ENCODE measurements at places on chromosomes 2 and 18.

DNA sequence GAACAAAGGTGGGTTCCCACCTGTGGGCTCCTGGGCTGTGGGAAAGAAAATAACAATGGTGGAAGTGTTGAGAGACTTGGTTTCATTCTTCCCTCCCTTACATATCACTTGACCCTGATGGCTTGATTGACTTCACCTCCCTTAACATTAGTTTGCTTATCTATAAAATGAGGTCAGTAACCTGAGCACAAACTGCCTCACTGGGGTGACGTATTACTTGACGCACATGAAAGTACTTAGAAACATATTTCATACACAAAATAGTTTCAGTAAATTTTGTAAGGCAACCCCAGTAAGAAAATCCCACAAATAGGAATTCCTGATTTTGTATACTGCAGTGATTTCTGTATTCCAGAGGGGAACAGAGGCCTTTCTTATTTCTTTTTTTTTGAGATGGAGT, 29.4 kb upstream of the LPIN2 start:
- DNase-seq = no peak

DNA sequence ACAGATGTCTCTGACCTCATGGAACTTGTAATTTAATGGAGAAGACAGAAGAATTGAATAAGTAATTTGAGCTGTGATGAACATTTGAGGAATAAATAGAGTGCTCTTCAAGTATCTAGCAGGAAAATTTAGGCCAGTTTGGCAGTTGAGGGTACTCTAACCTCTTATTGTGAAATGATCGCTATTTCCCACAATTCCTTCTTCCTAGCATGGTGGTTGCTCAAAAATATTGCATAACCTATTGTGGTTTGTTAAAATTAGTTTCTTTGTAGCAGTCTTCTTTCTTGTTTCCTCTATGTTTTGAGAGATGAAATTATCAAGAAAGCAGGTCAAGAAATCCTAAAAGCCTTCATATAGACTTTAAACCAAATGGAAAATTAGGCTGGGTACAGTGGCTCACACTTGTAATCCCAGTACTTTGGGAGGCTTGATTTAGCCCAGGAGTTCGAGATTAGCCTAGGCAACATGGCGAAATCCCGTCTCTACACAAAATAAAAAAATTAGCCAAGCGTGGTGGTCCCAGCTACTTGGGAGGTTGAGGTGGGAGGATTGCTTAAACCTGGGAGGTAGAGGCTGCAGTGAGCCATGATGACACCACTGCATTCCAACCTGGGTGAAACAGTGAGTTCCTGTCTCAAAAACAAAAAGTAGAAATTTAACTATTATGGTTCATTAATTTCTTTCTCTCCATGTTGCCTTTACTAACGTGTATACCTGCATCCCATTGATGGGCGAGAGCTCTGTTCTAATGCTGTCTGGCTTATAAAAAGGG, 58.7 kb downstream of the RBKS start:
- DNase-seq = no peak

DNA sequence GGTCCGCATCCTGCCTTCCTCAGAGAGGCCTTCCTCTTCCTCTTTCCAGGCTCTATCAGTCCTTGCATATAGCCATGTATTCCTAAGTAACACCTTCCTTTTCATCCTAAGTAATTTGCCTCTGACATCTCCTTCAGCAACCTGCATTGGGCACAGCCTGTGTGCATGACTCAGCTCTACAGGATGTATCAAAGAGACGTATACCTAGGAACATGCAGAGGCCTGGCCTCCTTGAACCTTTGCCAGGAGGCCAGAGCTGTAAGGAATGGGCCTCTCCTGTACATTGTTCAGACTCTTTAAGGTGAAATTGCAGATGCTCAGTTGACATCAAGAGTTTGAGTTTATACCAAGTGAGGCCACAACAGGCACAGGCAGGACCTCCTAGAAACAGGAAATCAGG, 76.0 kb upstream of the CELF4 start:
- DNase-seq = no peak

DNA sequence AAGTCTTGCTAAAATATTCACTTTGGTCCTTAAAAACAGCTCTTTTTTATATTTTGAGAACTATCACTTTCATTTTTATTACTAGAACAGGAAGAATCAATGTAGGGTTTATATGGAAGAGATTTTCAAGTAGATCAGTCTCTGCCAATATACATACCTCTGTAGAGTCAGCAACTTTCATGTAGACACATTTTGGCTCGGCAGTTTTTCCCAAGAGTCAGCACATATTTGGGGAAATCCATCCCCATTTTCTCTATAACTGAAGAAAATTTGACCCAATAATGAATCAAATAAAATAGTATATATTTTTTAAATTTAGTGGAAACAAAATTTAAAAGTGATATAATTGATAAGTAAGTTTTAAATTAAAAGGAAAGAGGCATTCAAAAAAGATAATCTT, 329.8 kb upstream of the TFPI start:
- no peak for DNase-seq

GRCh38 chr2:20884829-20885228, 61.9 kb upstream of the LDAH start:
- no peak for DNase-seq

- no peak for DNase-seq
These were observed 26.1 kb downstream of the SLC14A1 start for GRCh38 chr18:45749918-45750689.

GRCh38 chr2:171451074-171451473, 17.0 kb downstream of the DCAF17 start:
- DNase-seq = no peak

Measured in hepatic stellate cell (primary cell).